ENCODE measurements at places on chromosomes 7 and 10.

DNA sequence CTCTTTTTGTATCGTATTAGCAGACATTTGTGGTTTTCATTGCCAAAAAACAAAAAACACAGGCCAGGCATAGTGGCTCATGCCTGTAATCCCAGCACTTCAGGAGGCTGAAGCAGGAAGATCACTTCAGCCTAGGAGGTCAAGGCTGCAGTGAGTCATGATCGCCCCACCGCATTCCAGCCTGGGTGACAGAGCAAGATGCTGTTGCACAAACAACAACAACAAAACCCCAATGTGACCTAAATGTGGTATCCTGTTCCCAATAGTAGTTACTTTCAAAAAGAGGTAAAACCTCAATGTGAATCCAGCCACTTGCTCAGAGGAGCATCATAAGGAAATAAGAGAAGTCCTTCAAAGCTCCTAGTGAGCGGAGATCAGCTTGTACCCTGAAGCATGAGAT lies 45.8 kb upstream of the SKAP2 start:
- DNase-seq = no peak

DNA sequence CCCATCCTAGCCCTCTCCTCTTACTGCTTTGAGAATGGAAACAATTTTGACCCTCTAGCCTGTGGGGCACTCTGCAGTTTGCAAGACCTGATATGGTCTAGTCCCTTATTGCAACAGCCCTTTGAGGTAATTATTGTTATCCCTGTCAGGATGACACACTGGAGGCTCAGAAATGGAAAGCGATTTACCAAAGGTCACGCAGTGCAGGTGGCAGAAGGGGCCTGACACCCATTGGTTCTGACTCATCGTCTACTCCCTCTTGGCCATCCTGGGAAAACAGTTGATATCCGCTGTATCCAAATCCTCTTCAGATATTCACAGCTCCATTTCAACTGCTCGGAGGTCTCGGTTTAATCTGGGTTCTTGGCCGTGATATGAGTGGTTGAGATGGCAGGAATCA lies 44.7 kb upstream of the AQP1 start:
- no peak for DNase-seq

DNA sequence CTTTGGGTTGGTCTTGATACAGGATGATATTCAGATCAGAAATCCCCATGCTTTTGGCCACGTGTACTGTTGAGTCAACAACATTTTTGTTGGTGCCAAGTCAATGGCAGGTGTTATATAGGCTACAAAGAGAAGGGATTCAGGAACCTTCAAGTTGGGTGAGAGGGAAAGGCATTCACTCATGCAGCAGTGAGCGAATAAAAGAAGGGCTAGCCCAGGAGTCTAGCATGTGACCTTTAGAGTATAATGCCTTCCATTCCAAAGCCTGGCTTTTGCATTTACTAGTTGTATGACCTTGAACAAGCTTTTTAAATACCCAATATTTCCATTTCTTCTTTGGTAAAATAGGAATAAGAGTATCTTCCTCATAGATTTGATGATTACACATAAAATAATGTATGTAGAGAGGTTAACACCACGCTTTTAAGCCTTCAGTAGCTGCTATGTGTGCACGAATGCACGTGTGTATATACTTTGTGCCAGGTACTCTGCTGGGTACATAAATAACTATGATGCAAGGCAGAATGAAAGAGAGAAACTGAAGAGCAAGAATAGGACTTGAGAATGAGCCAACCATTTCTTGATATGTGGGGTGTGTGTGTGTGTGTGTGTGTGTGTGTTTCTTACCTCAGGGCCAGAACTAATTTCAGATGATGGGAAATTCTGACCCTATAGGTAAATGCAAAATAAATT lies 163.6 kb downstream of the PDE1C start:
- DNase-seq = no peak

- DNase-seq = no peak
Observed at GRCh38 chr10:49207936-49208487, 19.8 kb upstream of the TMEM273 start.

- DNase-seq = no peak
Observed at GRCh38 chr7:139494835-139495579, 11.5 kb upstream of the KLRG2 start.

DNA sequence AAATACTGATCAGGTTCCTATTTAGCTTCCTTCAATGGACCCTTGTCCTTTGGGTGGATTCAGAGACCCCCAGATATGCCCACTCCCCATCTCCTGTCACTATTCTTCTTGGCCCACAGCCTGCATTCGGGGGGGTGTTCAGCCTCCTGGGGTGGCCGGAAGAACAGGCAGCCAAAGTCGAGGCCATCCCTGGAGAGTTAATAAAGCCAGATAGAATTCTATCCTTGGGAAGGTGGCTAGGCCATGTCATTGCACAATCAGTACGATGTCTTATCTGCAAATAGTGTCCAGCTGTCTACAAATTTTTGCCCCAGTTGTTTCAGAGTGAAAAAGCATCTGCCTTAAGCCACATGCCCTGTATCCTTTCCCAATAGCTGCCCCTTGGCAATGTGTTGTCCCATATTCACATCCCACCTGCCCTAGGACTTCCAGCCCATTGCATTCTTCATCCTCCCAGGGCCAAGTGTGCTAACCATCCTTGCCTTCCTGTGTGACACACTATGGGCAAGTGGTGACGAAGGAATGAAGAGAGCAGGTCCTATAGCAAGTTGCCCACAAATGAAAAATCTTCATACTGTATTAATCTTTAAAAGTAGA lies 9.9 kb upstream of the FAM107B start:
- DNase-seq = no peak

GRCh38 chr10:17785276-17785930 lies 23.7 kb upstream of the MRC1 start:
- no peak for DNase-seq

- DNase-seq = no peak
Observed at GRCh38 chr10:77763453-77764430, 126.1 kb upstream of the KCNMA1 start.

DNA sequence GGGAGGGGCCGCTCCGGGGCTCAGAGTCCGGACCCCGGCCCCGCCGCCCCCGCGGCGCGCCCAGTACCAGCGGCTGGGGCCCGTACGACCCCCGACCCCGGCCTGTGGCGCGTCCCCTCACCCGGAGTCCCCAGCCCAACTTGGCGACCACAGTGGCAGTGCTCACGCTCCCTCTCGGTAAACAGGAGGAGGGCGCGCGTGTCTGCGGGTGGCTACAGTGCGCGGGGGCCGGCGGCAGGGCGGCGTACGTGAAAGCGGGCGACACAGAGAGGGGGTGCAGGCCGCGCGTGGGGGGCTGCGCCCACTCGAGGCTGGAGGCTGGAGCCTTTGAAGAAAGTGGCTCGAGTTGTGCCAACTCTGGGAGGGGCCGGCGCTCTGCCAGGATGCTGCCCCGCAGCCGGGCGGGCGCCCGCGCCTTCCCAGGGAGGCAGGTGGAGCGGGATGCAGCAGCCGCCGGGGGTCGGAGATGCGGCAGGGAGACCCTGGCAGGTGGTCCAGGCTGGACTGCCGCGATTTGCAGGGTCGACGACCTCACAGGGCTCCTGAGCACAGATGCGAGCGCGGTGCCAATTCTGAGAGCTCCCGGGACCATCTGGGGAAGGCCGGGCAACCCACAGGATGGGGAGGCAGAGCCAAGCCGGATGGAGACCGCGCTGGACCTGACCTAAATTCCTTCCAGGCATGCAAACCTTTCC lies 655 bp downstream of the PTPRE start:
- no peak for DNase-seq

GRCh38 chr10:14623931-14624330 lies 150.8 kb downstream of the FAM107B start:
- no peak for DNase-seq

Measured in CMK (cell line).